ENCODE measurements at places on chromosomes 2 and 18.

- DNase-seq = no peak
- H3K4me3 ChIP-seq = no peak overlapping the region
- no peaks in the 10 kb centered on the region for H3K27me3 ChIP-seq
- no peaks in the 10 kb centered on the region for H3K36me3 ChIP-seq
- no peak overlapping the region for H3K27ac ChIP-seq
- no peaks in the 10 kb centered on the region for H3K4me1 ChIP-seq
These were observed 13.0 kb upstream of the IL1RN start for GRCh38 chr2:113114224-113114945.

- no peak overlapping the region for H3K27ac ChIP-seq
- H3K4me1 ChIP-seq = peaks cover 3% of the 10 kb centered on the region
- no peak for DNase-seq
- no peaks in the 10 kb centered on the region for H3K27me3 ChIP-seq
- H3K4me3 ChIP-seq = no peak overlapping the region
These were observed 435.9 kb downstream of the TSN start for GRCh38 chr2:122191331-122191730.

DNA sequence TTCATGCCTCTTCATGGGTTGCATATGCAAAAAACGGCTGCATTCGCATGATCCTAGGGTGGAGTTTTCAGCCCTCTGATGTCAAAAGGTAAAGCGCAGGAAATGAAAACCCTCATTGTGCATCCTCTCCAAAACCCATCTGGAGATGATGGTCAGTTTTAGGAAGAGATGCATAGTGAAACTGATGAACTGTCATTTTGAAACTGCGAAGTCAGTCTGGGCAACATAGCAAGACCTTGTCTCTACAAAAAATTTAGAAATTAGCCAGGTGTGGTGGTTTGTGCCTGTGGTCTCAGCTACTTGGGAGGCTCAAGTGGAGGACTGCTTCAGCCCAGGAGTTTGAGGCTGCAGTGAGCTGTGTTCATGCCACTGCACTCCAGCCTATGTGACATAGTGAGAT lies 2.5 kb upstream of the TTLL4 start:
- H3K4me1 ChIP-seq = peaks cover 4% of the 10 kb centered on the region
- no peaks in the 10 kb centered on the region for H3K27me3 ChIP-seq
- no peaks in the 10 kb centered on the region for H3K36me3 ChIP-seq
- H3K4me3 ChIP-seq = no peak overlapping the region
- no peak overlapping the region for H3K27ac ChIP-seq

DNA sequence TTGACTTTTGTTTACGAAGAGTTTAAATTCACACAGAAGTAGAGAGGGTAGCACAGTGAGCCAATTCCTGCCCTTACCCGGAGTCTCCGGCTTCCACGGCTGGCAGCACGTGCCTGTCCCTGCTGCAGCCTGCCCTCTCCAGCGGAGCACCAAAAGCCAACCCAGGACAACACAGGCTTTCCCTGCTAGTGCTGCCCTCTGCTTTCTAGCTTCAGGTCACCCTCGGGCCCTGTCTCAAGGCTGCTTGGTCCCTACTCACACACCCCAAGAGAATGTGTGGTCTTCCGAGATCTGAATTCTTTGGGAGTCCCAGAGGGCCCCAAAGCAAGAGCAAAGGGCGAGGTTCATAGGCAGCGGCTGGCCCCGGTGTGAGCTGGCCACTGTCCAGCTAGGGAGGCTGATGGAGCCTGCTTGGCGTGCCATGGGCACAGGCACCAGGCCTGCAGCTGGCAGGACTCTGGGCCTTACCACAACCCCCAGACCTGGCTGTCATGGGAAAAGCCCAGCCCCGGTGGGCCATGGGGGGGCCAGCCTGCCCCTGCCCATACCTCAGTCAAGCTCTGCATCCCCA lies 7.0 kb upstream of the HS6ST1 start:
- no peaks in the 10 kb centered on the region for H3K4me1 ChIP-seq
- H3K27me3 ChIP-seq = no peaks in the 10 kb centered on the region
- peak; percentile 57 for DNase-seq
- H3K27ac ChIP-seq = no peak overlapping the region
- no peaks in the 10 kb centered on the region for H3K36me3 ChIP-seq

DNA sequence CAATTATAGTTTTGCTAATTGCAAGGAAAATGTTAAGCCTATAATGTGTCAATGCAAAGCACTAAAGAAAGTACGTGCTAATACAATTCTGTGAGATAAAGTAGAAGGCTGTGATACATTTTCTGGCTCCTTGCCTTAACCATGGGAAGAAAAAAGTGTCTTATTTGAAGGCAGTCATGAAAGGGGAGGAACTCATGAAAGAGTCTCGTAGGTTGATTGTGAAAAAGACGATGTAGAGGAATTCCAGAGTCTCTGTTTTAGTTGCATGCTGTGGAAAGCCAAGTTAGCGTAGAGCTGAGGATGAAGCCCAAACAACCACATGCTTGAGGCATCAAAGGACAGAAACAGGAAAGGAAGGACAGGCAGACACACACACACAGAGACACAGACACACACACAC lies 214.1 kb downstream of the MEIS1 start:
- no peak overlapping the region for H3K4me3 ChIP-seq
- no peak for DNase-seq
- no peaks in the 10 kb centered on the region for H3K36me3 ChIP-seq
- H3K27ac ChIP-seq = no peak overlapping the region
- no peaks in the 10 kb centered on the region for H3K4me1 ChIP-seq

- H3K27me3 ChIP-seq = no peaks in the 10 kb centered on the region
- H3K27ac ChIP-seq = peak overlapping the region; percentile 71
- no peaks in the 10 kb centered on the region for H3K4me1 ChIP-seq
- no peak for DNase-seq
These were observed 65.6 kb downstream of the HS1BP3 start for GRCh38 chr2:20585359-20585709.

DNA sequence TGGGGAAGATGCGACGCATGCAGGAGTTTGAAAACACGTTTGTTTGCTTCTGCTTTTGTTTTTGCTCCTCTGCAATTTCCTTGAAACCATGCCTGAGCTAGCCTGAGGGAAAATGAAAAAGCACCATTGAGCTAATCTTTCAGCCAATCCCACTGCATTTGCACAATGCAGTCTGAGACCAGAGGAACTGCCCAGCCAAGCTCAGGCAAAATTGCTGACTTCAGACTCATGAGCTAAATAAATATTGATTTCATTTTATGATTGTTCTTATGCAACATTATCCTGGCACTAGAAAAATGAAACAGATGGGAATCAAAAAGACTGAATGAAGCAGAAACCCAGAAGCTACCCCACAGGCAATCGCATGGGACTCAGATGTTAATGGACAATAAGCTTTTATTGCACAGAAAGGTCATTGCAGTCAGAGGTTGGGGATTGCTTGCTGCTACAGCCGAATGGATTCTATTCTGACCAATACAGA lies 37.0 kb downstream of the TPRKB start:
- no peaks in the 10 kb centered on the region for H3K27me3 ChIP-seq
- H3K4me1 ChIP-seq = peaks cover 4% of the 10 kb centered on the region
- no peak overlapping the region for H3K27ac ChIP-seq
- no peaks in the 10 kb centered on the region for H3K36me3 ChIP-seq

DNA sequence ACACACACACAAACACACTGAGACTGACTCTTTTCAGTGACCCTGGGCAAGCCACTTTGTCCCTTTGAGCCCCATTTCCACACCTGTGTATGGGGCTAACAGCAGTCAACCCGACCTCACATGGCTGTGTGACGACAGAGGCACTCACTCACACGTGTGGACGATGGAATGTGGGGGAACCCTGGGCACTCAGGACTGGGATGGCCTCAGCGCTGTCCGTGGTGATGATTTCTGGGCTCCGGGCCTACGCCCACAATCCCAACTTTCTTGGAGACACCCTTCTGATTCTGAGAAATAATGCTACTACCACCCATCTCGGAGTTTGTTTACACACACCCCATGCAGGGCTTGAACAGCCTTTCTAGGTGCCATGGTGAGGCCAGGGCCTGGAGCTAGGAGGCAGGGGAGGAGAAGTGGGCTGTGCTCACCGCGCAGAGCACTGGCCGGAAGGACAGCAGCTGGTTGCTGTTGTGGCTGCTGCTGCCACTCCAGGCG lies 1.5 kb downstream of the CRYBA2 start:
- H3K4me1 ChIP-seq = no peaks in the 10 kb centered on the region
- H3K36me3 ChIP-seq = no peaks in the 10 kb centered on the region
- H3K27me3 ChIP-seq = peaks cover 35% of the 10 kb centered on the region
- H3K27ac ChIP-seq = no peak overlapping the region
- H3K4me3 ChIP-seq = no peak overlapping the region

DNA sequence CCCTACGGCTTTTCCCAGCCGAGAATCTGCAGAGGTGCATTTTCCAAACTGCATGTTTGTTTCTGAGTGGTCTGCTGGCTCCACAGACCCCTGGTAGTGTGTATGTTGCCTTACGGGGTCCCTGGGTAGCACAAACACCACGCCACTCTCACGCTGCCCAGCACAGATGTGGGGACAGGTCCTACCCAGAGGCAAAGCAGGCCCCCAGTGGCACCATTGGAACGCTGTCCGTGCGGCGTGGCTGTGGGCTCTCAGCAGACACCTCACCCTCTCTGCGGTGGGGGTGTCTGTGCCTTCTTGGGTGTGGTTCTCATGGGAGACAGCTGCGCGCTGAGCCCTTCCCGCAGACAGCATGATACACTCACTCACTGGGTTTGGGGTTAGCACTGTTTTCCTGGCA lies 137.4 kb downstream of the NFATC1 start:
- DNase-seq = no peak
- H3K27ac ChIP-seq = no peak overlapping the region
- H3K4me3 ChIP-seq = no peak overlapping the region
- peaks cover under 1% of the 10 kb centered on the region for H3K36me3 ChIP-seq
- no peaks in the 10 kb centered on the region for H3K27me3 ChIP-seq

GRCh38 chr2:98453083-98453482 lies 8.4 kb downstream of the INPP4A start:
- no peak overlapping the region for H3K4me3 ChIP-seq
- H3K4me1 ChIP-seq = no peaks in the 10 kb centered on the region
- no peaks in the 10 kb centered on the region for H3K36me3 ChIP-seq
- H3K27me3 ChIP-seq = no peaks in the 10 kb centered on the region

- H3K36me3 ChIP-seq = peaks cover 50% of the 10 kb centered on the region
- no peak overlapping the region for H3K27ac ChIP-seq
- H3K27me3 ChIP-seq = no peaks in the 10 kb centered on the region
- DNase-seq = no peak
These were observed 55.7 kb downstream of the CCDC93 start for GRCh38 chr2:117958186-117958585.

DNA sequence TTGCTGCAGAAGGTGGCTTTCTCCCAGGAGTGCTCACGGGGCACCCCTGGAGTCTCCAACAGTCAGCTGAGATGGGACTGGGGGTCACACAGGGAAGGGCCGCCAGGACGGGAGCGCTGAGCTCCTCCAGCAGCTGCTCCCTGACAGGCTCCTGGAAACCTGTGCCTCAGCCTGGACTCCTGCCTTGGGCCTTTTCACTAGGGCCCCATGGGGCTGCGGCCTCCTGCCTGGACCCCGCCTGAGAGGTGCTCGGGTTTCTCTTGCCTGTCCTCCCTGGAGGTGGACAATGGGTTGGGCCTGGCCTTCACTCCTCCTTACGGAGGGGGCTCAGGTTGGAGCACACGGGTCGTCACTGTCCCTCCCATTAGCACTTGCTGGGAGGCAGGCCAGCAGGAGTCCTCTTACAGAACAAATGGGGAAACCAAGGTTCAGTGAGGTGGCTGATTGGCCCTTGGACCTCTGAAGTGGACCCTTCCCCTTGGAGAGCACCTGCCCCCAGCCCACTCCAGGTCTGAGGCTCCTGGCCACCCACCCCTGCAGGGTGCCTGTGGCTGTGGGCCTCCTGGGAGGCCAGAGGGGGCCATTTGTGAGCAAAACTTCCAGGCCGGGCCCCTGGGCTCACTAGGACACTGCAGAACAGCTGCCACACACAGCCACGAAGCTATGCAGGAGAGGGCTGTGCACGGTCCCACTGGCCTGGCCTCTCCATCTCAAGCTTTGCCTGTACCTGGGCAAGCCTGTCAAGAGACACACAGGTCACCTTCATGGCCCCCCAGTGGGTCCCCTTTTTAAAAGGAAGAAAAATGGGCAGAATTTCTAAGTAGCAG lies 57.1 kb upstream of the ODC1 start:
- no peak overlapping the region for H3K27ac ChIP-seq
- H3K4me1 ChIP-seq = no peaks in the 10 kb centered on the region
- no peaks in the 10 kb centered on the region for H3K36me3 ChIP-seq
- DNase-seq = peak; percentile 53
- no peak overlapping the region for H3K4me3 ChIP-seq

- DNase-seq = no peak
- H3K4me3 ChIP-seq = no peak overlapping the region
- no peaks in the 10 kb centered on the region for H3K36me3 ChIP-seq
- no peaks in the 10 kb centered on the region for H3K4me1 ChIP-seq
- no peaks in the 10 kb centered on the region for H3K27me3 ChIP-seq
- H3K27ac ChIP-seq = peak overlapping the region; percentile 19
These were observed 119.0 kb downstream of the CERS6 start for GRCh38 chr2:168574856-168575630.

DNA sequence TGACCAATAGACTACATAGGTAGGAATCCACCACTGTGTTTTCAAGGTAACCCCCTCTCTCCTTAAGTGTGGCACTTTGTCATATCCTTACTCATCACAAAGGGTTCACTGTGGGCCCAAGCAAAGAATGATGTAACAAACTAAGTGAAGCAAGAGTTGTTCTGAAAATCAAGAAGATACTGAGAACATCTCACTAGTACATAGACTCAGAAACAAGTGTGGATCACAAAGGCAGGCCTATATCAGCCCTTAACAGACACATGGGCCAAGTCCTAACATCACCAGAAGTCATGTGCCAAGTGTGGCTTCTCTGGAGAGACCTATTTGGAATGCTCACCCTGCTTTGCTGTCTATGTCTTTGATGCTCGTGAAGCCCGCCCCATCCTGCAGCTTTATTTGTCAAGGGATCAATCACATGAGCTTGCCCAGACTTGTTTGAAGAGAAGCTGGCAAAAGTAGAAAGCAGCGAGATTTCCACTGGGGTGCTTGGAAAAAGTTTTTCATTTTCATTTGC lies 131.2 kb upstream of the TTC39C start:
- peaks cover 14% of the 10 kb centered on the region for H3K4me1 ChIP-seq
- H3K27me3 ChIP-seq = no peaks in the 10 kb centered on the region
- no peaks in the 10 kb centered on the region for H3K36me3 ChIP-seq
- H3K4me3 ChIP-seq = no peak overlapping the region
- DNase-seq = no peak

GRCh38 chr2:215736653-215737290 lies 276.6 kb downstream of the MREG start:
- H3K4me1 ChIP-seq = no peaks in the 10 kb centered on the region
- H3K36me3 ChIP-seq = no peaks in the 10 kb centered on the region
- H3K4me3 ChIP-seq = no peak overlapping the region
- no peak overlapping the region for H3K27ac ChIP-seq

GRCh38 chr2:79604748-79605147 lies 91.9 kb downstream of the CTNNA2 start:
- H3K4me1 ChIP-seq = no peaks in the 10 kb centered on the region
- H3K27ac ChIP-seq = no peak overlapping the region
- no peaks in the 10 kb centered on the region for H3K36me3 ChIP-seq
- H3K27me3 ChIP-seq = no peaks in the 10 kb centered on the region
- H3K4me3 ChIP-seq = no peak overlapping the region
- DNase-seq = no peak
